Uterine smooth muscle cell (primary cell): ENCODE measurements at places on chromosomes 2 and 18. TPM values are rescaled to one million over a fixed set of nuclear protein-coding genes. Genes with fewer than 3 reads are reported as not detected.

Gene NFU1
- total RNA-seq: 39.2 and 51.5 TPM in 2 replicates

Gene FAM237A
- total RNA-seq: not detected in 2 replicates

Gene PGAP1
- 8.5 and 11.6 TPM in 2 replicates for total RNA-seq

Gene ZFP36L2
- 6.5 and 7.1 TPM in 2 replicates for total RNA-seq

Gene RAB6D
- not detected in 2 replicates for total RNA-seq
